ENCODE measurements at places on chromosomes 5 and 9.

GRCh38 chr5:147522435-147522834 lies 12.6 kb upstream of the DPYSL3 start:
- DNase-seq = no peak

DNA sequence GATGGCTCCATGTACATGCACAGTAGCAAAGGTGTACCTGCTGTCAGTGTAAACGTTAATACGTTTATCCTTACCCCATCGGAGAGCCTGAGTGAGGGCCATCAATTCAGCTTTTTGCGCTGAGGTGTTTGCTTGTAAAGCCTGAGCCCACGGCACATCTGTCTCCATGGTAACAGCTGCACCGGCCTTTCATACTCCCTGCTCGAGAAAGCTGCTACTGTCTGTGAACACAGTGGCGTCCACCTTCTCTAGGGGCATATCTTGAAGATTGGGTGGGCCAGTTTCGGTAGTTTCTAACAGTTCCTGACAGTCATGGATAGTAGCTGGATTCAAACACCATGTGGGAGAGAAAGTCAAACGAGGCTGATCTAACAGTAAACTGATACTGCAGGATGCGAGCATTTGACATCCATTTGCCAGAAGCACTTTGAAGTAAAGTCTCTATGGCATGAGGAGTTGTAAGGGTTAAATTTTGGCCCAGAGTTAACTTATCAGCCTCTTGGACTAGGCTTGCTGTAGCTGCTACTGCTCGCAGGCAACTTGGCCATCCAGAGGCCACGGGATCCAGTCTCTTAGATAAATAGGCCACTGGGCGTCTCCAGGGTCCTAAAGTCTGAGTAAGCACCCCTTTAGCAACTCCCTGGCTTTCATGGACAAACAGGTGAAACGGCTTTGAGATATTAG lies 21.0 kb upstream of the RHOBTB3 start:
- DNase-seq = no peak

DNA sequence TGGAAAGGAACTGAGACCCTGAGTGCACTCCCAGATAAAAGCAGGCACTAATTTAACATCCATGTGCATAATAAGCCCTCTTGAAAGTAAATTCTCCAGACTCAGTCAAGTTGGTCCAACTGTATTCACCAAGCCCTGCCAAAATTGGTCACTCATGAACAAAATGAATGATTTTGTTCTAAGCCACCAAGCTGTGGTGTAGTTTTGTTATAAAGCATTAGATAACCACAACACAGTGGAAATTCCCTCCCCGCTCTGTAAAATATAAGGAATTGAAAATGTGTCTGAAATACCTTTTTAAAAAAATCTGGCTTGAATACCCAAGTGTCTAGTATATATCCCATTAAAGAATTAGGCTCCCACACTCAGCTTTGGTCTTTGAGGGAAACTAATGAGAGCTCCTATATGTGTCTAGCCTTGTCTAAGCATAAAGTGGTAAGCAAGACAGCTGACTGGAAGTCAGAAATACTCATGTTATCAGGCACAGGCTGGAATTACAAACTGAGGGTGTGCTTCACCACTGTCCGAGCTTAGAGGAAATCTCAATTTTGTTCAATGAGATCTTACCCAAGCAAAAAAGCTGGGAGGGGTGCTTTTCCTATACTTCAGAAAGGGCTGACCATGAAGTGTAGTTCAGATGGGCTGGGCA lies 33.2 kb downstream of the IDNK start:
- no peak for DNase-seq

DNA sequence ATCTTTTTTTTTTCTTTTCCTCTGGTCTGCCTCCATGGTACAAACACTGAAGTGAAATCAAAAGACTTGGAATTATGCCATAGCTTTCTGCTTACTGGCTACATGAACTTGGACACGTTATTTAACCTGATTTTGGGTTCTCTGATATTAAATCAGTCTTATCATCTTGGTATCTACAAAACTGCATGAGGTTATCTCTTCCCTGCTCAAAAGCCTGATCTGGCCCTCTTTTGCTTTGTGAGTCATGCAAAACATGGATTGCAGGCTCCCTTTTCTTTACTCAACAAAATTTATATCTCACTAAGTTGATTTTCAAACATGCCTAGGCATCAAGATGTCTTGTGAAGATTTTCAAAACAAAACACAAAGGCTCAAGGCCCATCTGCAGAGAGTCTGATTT lies 45.9 kb upstream of the FST start:
- DNase-seq = no peak

- DNase-seq = no peak
These were observed 6.8 kb upstream of the ZNF79 start for GRCh38 chr9:127417131-127418036.

DNA sequence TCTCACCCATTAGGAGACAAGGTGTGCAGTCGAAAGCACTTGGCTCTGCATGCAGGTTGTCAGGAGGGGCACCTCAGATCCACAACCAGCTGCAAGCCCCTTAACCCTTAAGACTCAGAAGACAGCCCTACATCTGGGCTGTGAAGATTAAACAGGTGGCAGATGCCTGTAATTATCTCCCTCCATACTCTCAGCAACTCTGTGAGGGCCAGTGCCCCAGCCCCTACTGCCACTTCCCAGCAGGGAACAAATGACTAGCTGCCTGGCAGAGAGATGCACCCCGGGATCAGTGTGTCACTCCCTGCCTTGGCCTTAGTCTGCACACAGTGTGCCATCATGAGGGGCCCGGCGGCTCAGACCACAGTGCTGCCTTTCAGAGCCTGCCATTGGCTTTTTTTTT lies 42.0 kb downstream of the CRB2 start:
- no peak for DNase-seq

DNA sequence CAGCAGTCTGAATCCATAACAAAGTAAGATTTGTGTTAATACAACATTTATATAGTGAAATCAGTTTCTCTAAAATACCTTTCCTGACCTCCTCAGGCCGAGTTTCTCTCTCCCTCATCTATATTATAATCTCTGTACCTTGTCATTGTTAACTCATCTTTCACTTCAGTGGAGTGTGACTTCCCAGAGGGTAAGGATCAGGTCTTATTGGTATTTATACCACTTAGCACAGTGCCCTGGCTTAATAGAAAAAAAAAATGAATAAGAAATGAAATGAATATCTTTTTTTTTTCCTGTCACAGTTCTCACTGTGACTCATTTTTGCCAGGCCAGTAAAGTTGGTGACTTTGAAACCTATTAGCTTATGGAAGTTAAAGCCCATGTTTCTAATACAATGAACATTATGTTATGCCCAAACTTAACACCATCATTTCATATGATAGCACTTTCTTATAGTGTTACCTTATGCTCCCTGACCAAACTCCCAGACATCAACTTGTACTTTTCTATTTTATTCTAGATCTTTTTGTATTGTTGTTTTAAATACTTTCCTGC lies 90.1 kb downstream of the NR3C1 start:
- DNase-seq = no peak
